ENCODE measurements at places on chromosomes 1 and 21.

GRCh38 chr1:192565946-192566345, 9.6 kb upstream of the RGS1 start:
- DNase-seq: no peak

DNA sequence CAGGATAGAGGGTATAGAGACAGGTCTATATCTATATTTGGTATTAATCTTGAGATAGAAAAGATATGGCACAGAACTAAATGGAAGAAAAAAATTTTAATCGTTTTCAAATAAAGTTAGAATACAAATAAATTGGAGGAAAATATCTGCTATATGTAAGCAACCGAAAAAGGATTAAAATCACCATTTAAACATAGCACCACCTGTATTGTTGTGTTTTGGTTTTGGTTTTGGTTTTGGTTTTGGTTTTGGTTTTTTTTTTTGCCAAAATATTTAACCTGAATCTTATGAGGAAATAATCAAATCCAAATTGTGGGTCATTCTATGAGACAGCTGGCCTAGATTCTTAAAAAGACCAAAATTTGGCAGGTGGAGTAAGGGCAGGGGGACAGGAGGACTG, 28.5 kb upstream of the ANGPTL1 start:
- DNase-seq: no peak

DNA sequence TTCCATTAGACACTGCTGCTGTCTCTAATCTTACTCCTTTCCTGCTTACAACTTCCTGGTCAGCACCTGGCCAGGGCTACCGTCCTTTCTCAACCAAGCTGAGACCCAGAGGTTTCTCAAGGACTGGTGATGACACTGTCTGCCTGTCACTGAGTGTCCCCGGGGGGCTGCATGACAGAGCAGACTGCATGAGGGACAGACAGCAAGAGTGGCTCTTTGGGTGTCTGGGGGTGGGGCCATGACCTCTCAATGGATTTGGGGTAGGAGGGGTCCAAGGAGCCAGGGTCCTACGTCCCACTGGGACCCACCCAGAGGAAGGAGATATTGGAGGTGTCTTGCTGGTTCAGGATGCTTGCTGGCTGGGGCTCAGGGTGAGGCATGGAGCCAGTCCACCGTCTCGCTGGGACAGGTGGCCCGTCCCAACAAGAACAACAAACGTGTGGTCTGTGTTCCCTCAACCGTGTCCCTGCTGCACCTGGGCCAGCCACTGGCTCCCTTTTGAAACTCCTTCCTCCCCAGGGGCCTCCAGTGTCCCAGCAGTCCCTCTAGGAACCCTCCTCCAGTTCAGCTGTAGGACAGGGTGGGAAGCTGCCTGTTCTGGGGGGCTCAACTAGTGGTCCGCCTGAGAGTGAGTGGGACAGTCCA, 344.6 kb upstream of the AJAP1 start:
- no peak for DNase-seq

- no peak for DNase-seq
Observed at GRCh38 chr1:234135501-234135900, 231.0 kb downstream of the SLC35F3 start.

- no peak for DNase-seq
Observed at GRCh38 chr1:162223488-162223887, 153.2 kb downstream of the SPATA46 start.

DNA sequence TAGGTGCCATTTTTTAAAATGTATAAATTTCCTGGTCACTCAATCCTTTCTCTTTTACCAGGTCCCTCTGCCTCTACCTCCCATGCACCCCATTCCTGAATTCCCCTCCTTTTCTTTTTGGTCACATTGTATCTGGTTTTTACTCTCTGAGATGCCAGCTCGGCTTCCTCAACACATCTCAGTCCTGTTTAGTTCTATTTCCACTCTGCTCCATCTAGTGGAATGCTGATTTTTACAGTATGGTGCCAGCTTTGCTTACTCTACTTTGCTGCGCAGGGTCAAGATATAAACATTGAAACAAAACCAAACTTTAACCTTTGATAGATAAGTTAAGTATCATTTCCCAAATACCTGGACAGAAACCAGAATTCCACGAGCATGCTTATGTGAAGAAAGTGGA, 96.0 kb downstream of the ESRRG start:
- no peak for DNase-seq

GRCh38 chr1:154434346-154435085, 29.4 kb downstream of the IL6R start:
- DNase-seq: no peak

DNA sequence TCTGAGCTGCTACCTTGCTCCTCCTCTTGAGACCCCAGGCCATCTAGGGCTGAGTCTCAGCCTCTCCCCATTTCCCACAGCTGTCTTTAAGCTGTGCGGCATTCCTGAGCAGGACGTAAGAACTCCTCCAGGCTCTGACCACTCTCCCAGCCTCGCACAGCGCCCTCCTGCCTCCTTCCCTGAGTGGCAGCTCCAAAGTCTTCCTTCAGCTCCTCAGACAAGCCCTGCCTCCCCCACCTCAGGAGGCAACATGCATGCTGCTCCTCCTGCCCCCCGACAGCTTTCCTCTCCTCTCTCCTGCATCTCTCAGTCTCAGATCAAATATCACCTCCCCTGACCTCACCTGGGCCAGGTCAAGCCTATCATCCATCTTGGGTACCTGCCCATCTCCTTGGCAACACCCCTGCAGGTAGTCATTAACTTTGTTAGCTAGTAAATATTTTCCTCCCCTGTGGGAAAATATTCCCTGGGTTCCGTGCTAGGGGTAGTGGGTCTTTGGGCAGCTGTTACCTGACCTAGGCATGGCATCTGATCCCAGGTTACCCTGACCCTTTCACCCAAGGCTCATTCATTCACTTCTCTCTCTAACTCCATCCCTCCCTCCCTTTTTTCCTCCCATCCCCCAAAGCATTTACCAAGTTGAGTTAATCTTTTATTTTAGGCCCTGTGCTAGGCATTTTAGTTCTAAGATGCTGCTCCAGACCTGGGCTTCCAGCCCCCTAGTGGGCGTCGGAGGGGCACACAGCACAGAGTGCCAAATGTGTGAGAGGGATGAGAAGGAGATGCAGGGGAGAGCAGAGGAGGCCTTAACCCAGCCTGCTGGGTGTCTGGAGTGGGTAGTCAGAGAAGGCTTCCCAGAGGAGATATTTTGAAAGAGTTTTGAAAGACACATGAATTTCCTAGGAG, 419.9 kb downstream of the PTPRU start:
- DNase-seq: no peak

DNA sequence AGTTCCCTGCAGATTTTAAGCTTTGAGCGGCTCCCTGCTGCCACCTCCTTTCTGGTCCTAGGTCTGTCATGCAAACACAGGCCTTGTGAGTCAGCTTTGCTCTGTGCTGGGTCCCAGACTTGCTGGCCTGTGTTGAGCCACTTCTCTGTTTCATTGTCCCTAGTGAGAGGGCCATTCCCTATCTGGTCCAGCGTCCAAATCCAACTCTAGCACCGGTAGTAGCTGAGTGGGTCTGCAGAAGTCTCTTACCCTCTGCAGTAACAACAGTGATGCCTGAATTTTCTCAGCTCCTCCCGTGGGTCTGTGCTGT, 5.8 kb downstream of the TTC22 start:
- DNase-seq: no peak

DNA sequence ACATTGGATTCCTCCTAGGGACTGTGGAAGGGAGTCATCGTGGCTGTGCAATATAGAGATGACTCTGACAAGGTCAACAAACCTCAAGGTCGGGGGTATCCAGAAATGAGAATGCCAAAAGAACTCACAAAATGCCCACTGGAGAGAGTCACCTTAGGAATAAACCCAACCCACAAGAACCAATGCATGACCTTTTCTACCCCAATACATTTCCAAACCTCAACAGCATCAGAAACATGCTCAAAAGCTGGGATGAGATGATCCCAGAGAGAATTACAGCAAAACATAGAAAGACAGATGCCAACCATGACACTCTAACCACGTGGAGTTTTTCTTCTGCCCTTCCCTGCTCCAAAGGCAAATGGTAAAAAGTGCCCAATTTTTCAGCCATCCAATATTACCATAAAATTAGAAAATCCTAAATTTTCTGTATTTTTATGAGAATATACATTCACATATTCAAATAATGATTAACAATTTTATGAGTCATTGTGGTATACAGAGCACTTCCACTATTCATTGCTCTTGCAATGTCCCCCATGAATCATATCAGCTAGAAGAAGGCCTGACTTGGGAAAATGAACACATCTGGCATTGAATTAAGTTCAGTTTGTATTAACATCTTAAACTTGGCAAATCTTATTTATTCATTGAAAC, 88.2 kb upstream of the PALMD start:
- no peak for DNase-seq

DNA sequence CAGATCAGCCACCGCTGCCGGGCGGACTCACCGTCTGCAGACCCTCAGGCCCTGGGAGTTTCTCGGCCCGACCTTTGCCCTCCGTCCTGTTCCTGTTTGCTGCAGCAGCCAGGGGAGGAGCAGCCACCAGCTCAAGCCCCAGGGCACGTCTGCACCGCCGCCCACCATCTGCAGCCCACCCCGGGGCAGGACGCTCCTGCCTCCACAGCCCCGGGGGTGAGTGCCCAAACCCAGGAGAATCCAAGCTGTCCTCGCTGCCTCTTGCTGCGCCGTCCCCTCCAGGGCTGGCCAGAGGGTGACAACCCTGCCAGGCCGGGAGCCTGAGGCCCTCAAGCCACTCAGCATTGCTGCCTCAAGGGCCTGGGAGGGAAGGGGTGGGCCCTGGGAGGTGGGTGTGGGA, 1.2 kb upstream of the SLC25A34 start:
- no peak for DNase-seq

- DNase-seq: no peak
Observed at GRCh38 chr1:180912801-180913565, at the start of gene KIAA1614. Gene KIAA1614, plus strand, starts transcription at chr1:180912897. Its CDS starts 347 bp downstream, at chr1:180913244.

GRCh38 chr1:32867151-32867550, 3.6 kb downstream of the FNDC5 start:
- no peak for DNase-seq

GRCh38 chr1:81978945-81979344, 178.2 kb downstream of the ADGRL2 start:
- DNase-seq: no peak

GRCh38 chr1:24406788-24407187, 6.8 kb downstream of the STPG1 start:
- no peak for DNase-seq

GRCh38 chr1:11488966-11489625, 10.1 kb downstream of the DISP3 start:
- DNase-seq: no peak

DNA sequence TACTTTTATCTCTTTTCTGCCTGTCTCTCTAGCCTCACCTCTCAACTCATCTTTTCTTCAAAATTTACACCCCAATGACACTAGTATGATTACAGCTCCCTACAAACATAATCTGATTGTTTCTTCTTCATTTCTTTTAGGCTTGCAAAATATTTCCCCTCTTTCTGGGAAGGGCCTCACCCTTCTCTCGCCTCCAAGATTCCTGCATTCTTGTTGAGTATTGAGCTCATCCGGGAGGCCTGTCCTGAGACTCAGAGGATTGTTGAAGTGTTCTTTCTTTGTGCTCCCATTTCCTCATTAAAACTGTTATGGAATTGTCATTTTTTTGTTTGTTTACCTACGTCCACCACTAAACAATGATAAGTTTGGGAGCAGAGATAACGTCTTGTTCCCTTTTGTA, 99.1 kb upstream of the CHRM3 start:
- no peak for DNase-seq

GRCh38 chr21:29075706-29076466, 2.4 kb upstream of the CCT8 start:
- DNase-seq: no peak

DNA sequence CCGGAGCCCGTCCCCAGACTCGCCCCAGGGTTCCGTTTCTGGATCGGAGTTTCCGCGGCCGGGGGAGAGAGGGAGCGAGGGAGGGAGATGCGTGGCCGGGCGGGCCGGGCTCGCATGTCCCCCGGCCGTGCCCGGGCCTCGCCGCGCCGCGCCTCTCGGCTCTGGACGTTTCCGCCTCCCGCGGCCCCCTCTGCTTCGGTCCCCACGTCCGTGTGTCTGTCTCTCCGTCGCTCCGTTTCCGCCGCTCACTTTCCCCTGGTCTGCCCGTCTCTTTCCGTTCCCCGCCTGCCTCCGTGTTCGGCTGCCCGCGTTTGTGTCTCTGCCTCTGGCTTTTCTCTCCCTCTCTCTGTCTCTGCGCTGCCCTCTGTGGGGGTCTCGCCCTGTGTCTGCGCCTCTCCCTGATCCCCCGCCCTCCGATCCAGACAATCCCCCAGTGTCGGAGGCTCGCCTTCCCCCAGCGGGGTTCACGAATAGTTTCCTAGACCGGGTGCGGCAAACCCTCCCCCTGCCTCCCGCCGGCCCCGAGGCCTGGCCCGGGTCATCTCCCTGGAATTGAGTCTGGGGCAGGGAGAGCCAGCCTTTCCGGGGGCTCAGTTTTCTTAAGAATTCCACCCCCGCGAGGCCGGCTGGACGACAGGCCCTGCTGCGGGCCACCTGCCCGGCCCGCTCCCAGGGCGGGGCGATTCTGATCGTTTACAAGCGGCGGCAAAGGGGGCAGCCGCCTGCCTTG, 735 bp downstream of the NBL1 start:
- no peak for DNase-seq

GRCh38 chr1:162172311-162173102, 103.0 kb downstream of the NOS1AP start:
- no peak for DNase-seq

- no peak for DNase-seq
Observed at GRCh38 chr1:223730479-223731132, 18.3 kb downstream of the CAPN2 start.

- no peak for DNase-seq
Observed at GRCh38 chr1:228372183-228373003, 34.2 kb downstream of the TRIM11 start.

DNA sequence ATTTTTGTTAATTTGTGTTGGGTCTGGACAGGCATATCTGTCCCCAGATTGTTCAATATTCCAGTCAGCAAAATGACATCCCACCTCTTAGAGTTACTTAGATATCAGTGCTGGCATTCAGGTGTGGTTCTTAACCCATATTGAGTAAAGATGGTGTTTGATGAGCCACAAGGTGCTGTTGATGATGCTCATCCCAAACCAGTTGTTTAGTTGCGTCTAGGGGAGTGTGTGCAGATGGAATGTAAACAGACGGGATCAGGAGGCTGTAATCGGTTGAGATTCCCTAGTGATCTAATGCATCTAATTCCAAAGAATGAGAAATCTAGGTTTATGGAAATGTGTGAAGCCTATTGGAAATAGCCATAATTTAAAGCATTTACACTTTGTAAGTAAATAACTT, 1.1 kb downstream of the HOOK1 start:
- no peak for DNase-seq

DNA sequence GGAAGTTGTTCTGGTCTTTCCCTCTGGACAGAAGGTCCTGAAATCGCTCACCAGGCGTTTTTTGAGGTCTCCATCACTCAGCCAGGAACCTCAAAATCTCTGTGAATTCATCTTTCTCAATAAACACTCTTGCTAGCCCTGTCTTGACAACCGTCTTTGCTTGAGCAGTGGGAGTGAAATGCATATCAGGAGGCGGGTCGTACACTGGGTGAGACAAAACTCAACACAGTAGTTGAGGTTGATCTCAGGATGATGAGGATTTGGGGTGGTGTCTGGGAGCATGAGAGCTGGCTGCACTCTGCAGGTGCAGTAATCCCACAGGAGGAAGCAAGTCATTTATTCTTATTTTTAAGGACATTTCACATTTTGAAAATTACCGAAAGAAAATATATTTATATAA, 1.9 kb downstream of the GPR25 start:
- no peak for DNase-seq

- peak; percentile 9 for DNase-seq
Observed at GRCh38 chr1:110746644-110747259, 72.0 kb upstream of the KCNA3 start.

All from stimulated activated CD4-positive, alpha-beta T cell treated with anti-CD3 and anti-CD28 coated beads, Interleukin-1b, Interleukin-23, amount 100 ng/mL, for 1 hour (primary cell).